ENCODE measurements at places on chromosomes 11 and 22.

DNA sequence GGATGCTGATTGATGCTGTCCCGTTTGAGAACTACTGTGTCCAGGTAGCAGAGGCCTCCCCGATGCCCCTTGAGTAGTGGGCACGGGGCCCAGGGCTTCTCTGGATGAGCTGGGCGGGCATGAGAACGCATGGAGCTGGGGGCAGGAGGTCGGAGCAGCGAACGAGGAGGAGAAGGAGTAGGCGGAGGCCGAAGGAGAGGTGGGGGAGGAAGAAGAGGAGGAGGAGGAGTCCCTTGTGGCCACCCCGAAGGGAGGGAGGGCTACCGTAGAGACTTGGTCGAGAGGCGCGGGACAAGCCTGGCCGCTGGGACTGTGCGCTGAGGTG is 62.9 kb downstream of the CRYBB2 start:
- DNase-seq, result no peak

DNA sequence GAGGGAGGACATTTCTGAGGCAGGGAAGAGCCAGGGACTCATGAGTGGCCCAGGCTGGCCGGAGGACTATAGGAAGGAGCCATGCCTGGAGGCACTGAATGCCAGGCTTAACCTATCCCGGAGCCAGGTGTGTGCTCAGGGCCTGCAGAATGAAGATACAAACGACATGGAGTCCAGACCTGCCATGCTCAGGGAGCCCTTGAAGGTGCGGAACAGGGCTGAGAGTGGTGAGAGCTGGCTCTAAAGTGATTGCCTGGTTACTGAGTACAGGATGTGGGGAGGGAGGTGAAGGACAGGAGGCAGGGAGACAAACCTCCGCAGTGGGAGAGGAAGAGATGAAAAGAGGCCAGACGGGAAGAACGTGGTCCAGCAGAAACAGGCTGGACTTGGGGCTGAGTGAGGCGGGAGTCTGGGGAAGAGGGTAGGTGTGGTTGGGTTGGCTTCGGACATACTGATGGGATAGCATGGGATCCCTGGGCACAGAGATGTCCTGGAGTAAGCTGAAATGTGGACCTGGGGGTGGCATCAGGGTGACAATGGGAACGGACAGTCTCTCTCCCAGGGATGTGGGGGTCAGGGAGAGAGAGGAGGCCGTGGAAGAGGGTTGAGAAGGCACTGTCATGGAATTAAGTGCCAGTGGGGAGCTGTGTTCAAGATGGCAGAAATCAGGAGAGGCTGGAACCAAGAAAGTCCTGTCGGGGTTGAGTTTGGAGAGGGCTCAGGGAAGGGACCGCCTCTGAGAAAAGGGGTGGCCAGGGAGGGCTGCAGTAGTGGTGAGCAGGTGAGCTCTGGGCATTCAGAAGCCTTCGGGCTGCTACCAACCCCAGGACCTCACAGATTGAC is 1.5 kb upstream of the ANKRD13D start:
- no peak for DNase-seq

DNA sequence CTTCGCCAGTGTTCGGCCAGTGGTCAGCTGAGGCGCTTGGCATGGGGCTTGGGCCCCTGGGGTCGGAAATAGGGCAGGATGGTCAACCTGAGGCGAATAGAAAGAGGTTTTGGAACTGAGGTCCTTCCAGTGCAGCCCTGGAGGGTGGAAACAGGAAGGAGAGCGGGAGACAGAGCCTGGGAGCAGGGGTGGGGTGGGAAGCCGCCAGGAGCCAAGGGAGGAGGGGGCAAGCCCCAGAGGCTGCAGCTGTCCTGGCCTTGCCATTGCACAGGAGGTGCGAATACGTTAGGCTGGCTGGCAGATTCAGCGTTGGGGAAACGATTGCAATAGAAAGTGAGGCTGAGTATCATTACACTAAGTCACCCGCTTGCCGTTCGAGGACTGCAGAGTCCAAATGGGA is 13.9 kb upstream of the KCTD17 start:
- DNase-seq, result no peak

GRCh38 chr11:86248609-86249008 is 4.1 kb downstream of the EED start:
- DNase-seq, result no peak

- peak; percentile 35 for DNase-seq
Measured at GRCh38 chr11:64268893-64269539, 15.4 kb downstream of the BAD start.

DNA sequence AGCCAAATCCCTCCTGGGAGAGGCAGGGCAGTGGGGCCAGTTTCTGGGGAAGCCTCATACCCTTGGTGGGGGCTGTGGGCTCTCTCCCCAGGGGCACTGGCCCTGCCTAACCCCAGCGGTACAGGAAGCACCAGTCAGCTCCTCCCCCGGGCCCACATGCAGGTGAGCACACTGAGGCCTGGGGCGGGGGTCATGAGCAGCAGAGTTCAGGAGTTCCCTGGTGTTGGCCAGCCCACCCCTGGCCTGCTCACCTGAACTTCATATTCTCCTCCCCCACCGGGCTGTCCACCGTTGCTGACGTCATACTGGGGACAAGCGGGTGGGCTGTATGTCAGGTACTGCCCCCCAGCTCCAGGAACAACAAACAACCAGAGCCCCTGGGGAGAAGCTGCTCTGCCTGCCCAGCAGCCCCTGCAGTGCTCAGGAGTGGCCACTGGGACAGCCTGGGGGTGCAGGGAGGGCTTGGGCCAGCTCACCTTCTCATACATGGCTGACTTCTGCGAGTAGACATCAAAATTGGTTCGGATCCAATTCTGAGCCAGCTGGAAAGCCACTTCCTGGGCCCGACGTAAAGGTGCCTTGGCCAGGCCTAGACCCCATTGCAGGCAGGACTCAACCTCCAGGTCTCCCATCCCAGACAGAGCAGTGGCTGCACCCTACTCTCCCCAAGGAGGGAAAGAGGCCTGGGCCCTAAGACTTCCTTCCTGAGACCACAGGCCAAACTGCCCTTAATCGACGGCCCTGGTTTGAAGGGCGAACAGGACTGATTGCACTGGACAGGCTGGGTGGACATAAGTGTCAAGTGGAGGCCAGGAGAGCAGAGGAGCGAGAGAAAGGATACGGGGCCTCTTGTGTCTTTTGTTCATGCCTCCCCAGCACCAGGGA is 20.8 kb downstream of the TREH start:
- DNase-seq, result no peak

GRCh38 chr22:46267431-46268279 is at the start of gene TTC38:
TTC38 (plus strand) TSS chr22:46268008; CDS start chr22:46268040, 32 bp downstream.
- DNase-seq, result no peak

- no peak for DNase-seq
Measured at GRCh38 chr11:70628176-70628854, 230.0 kb downstream of the CTTN start.

DNA sequence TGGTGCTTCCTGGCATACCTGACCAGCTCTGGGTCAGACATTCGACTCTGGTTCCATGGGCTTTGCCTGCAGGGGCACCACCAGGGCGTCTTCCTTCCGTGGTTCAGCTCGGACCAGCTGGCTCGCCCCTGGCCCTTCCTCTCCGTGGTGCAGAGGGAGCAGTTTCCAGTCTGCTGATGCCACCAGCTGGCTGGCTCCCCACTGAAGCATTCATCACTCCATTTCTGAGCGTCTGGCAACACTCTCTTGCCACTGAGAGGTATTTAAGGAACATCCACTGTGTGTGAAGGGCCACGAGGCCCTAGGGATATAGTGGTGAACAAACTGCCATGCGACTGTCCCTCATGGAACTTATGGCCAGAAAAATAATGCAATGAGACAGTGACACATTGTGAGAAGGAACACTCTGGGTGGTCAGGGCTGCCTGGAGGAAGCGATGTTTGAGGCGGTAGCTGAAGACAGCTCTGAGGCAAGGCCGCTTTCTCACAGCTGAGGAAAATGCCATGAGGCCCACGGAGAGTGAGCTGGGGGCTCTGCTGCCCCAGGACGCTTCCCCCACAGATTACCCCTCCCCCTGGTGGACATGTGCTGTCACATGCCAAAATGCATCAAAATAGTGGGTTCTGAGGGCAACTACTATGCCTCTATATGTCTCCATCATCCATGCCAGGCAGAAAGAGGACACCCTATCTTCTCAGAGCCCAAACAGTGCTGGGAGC is 44.9 kb upstream of the ARFGAP3 start:
- DNase-seq, result no peak

- no peak for DNase-seq
Measured at GRCh38 chr11:100925935-100926334, 203.7 kb downstream of the PGR start.

DNA sequence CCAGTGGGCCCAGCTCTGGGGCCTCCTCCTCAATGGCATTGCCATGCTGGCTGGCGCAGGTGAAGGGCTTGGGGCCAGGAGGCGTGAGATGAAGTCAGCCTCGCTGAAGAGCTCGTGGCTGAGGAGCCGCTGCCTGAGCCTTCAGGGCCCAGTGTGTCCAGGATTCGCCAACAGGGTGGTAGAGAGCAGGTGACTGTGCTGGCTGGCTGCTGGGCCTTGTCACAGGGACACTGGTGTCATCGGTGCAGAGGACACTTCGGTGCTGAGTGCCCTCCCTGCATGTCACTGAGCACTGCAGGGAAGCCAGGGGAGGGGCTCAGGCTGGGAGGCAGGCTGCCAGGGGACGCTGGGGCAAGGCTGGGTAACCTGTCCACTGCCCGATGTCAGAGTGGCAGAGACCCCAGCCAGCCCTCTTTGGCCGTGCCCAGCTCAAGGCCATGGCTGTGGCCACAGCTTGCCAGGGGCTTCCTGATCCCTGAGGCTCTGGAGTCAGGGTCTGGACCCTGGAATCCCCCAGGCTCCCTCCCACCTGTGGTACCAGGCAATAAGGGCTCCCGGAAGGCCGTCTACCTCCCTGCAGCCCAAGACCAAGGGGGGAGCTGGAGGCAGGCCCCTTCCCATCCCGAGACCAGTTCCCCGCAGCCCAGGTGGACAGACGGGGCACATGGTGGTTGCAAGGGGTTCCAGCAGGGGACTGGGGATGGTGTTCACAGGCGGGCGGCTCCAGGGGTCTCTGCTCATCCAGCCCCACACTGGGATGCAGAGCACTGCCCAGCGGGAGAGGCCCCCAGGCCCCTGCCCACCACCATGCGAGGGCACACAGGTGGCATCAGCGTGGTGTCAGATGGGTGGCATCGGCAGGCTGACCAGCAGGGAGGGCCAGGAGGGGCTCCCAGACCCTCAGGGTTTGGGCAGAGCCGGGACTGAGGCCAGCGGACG is 63.9 kb downstream of the ARFGAP3 start:
- no peak for DNase-seq

GRCh38 chr22:39410264-39410663 is 10.7 kb downstream of the TAB1 start:
- DNase-seq, result no peak

- no peak for DNase-seq
Measured at GRCh38 chr11:35141071-35141470, 2.1 kb downstream of the CD44 start.

DNA sequence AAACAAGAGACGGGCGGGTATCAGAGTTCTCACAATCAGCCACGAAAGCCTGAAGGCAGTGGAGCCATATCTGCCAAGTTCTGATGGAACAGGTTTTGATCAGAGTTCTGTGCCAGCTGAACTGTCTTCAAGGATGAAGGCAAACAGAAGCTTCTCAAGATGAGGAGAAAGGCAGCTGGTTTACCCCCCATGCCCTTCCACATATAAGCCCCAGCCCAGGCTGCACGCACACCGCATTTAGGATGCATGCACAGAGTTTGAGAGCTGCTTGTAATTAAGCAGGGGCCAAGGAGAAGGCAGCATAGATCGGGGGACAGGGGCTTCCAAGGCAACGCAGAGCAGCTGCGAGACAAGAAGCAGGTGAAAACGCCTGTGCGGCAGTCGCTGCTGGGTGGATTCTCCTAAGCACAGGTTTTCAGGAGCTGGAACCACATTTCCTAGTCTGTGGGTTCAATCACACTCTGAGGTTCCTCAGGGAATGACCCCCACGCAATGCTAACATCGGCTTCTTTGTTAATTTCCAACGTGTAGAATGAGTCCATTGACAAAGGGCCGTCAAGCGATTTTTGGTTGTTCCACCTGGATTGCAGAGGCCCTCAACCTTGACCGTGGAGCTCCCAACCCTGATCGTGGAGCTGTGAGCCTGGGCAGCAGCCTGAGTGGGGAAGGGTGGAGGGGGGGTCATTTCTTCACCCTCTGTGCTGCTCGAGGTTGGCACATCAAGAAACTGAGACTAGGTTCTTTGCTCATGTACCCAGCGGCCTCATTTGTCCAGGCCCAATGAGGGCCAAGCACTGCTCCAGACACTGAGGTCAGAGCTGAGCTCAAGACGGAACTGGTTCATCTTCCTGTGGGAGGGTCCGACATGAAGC is 81.7 kb upstream of the SHISAL1 start:
- DNase-seq, result no peak

DNA sequence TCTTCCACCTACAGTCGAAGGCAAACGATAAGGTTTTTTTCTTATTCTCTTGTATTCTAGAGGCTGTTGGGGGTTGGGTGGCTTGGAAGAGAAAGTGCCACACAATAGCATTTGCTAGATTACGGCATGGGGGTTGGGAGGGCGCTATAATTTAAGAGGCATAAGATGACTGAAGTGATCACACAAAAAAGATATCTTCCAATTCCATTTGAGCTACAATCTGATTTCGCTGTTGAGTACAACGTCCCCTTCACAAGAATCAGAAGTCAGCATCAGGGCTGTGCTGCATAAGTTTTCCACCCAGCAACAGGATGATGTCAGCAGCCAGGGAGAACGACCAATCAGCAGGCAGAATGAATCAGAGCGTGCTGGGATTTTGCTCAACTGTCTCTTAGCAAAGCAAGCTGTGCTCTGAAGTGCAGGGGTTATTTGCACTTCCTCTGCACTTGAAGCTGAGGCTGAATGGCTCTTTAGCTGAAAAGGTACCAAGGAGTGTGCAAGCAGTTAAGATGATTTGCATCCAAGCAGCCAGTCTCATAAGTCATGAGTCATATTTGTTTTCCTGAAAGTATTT is 23.2 kb upstream of the SESN3 start:
- DNase-seq, result peak; percentile 80

GRCh38 chr22:17930455-17931313 is 93.7 kb downstream of the MICAL3 start:
- no peak for DNase-seq

DNA sequence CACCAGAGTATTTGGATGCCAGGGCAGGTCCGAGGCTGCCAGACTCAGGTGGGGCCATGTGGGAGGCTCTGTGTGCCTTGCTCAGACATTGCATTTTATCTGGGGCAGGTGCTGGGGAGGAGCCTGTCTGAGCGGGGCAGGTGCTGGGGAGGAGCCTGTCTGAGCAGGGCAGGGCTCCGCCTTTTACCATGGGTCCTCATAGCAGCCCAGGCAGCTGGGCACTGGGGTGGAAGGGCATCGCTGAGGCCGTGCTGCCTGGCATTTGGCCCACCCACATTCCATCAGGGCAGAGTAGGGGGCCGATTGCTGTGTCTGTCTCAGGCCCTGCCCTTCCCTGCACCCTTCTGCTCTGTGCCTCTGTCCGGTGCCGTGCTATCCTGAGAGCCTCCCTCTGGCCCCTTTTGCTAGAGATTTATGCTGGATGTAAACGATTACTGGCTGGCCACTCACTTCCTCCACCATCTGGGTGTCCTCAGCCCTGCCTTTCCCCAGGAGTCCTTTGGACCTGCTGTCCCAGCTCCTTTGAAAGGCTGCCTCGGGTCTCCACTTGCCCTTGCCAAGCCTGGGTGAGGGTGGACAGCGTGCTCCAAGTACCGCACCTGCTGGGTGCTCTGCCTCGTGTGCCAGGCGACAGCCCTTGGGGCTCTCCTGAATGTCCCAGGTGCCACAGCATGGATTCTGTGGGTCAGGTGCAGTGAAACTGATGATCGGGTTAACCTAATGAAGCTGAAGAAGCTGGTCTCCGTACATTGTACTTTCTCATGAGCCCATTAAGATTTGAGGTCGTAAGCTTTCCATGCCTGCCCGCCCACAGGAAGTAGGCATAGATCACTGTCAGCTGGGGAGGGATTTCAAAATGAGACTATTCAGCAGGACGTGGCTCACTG is 281.6 kb downstream of the TBC1D22A start:
- DNase-seq, result no peak

- DNase-seq, result no peak
Measured at GRCh38 chr11:45176996-45177395, 30.6 kb downstream of the PRDM11 start.
